ENCODE measurements at places on chromosomes 2 and 18.

- no peak for DNase-seq
Observed at GRCh38 chr18:56933472-56933871, 213.4 kb upstream of the BOD1L2 start.

DNA sequence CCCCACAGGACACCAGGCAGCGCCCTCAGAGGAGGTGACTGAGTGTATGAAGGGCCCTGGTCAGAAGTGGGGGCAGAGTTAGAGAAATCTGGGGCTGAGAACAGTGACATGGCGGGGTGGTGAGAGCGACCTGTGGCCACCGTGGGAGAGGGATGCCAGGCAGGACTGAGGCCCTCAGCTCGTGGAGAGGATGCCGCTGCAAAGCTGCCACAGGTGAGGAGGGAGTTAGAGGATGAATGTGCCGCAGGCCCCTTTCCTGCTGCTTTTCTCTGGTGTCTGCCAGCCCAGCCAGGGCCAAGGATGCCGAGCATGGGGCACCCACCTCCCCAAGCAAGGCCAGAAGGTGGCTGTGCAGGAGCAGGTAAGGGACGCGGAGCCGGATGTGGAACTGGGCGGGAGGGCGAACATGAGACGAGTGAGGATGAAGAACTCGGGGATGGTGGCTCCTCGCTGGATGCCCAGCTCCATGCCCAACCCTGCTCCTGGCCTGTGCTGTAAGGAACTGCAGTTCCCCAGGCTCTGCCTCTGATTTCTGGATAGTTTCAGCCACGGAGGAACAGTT lies 269.2 kb upstream of the HDAC4 start:
- DNase-seq, result no peak

GRCh38 chr2:44772131-44772530 lies 169.4 kb upstream of the SIX3 start:
- no peak for DNase-seq

- DNase-seq, result no peak
Observed at GRCh38 chr2:213722565-213722964, 438.3 kb downstream of the SPAG16 start.

GRCh38 chr18:31581498-31582197 lies 10.0 kb upstream of the TTR start:
- no peak for DNase-seq

DNA sequence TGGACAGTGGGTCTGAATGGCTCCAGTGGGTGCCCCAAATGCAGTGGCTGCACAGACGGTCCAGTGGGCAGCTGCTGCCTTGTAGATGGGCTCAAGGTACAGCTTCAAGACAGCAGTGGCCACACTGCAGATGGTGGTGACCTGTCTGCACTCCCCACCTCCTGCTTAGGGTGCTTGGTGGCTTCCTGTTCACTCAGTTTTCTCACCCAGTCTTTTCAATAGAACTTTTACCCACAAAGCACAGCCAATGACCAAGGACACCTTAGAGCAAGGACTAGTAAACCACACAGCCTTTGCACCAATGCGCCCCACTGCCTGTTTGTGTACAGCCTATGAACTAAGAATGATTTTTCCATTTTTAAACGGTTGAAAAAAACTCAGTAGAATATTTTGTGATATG lies 34.9 kb downstream of the MEX3C start:
- DNase-seq, result no peak

DNA sequence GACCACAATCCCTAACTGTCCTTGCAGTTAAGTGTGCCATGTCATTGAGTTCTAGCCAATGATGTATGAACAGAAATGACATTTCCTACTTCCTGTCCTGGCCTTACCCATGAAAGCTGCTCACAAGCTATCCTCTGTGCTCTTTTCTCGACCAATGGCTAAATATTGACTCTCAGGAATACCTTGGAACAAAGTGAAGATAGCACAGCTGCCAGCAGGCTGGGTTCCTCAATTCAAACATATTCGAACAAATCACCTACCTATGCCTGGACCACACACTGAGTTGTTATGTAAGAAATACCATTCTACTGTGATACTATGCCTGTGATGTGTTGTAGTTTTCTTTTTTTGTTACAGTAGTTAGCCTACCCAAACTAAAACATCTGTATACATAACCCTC lies 65.1 kb downstream of the GAREM1 start:
- DNase-seq, result no peak

- DNase-seq, result no peak
Observed at GRCh38 chr2:236848501-236848900, 237.2 kb upstream of the COPS8 start.

GRCh38 chr2:191500884-191501560 lies 176.9 kb upstream of the NABP1 start:
- DNase-seq, result no peak

DNA sequence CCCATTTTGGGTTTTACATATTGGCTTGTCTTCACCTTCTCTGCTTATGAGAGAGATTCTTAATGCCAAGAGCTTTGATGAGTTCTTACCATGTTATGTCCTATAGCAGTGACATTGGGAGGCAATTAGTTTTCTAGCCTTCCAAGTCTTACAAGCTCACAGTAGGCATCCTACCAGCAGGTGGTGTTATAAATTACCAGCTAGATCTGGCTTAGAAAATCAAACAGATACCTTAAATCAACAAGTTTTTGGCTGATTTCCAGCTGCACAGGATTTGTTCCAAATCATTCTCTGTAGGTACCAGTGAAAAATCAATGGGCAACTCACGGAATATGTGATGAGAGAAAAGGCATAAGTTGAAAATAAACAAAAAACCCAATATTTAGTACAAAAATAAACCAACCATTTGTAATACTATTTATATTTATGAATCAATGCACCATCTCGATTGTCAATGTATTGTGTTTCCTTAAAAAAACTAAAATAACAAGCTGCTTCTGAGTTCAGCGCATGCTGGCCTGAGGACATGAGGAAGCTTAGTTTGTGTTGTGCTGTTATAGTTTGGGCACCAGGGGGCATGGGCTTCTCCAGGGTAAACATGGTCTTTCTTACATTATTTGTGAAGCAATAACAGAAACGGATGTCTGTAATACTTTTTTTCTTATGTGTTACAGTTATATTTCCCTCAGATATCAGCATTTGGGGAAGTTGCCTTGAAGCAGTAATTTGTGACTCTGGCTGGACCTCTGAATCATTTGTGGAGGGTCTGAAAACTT lies 34.1 kb upstream of the NXPH2 start:
- DNase-seq, result no peak

GRCh38 chr2:43469713-43470112 lies 126.1 kb downstream of the THADA start:
- no peak for DNase-seq

GRCh38 chr2:36792951-36793350 lies 96.4 kb downstream of the VIT start:
- no peak for DNase-seq

Measured in GM12891 (cell line).